Lower lobe of right lung (tissue), 2 donors: ENCODE measurements at places on chromosomes 1 and 21.

GRCh38 chr1:230516889-230517288, 90.8 kb upstream of the PGBD5 start:
- DNase-seq, result no peak

- DNase-seq, result no peak
These were observed 24.0 kb upstream of the CDK18 start for GRCh38 chr1:205480349-205480985.

DNA sequence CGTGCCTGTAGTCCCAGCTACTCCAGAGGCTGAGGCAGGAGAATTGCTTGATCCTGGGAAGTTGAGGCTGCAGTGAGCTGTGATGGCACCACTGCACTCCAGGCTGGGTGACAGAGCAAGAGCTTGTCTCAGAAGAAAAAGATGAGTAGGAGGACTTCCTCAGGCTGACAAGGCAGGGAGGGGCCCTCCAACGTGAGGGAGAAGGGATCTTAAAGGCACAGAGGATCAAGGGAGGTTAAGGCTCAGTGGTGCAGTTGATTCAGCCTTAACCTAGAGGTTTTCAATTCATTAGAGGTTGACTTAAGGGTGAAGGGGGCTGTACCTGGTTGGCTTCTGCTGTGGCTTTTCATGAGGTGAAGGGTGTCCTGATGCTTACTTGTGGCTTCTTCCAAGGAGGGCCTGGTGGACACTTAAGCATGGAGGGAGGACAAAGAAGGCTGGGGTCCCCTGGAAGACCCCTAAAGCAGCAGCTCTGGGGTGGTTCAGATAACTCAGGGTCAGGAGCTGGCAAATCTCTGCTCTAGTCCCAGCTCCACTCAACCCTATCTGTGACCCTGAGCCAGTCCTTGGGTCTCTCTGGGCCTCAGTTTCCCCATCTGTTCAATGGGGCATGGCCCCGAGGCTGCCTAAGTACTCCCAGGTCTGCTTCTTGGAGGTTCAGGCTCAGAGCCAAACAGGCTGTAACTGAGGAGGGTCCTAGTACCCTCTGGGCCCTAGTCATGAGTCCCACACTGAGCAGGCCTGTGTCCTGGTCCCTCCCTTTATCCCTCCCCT, 6.3 kb downstream of the EXTL1 start:
- DNase-seq, result no peak

- peak; percentile 33 for DNase-seq
These were observed 98.9 kb downstream of the DMRTB1 start for GRCh38 chr1:53557830-53558738.

DNA sequence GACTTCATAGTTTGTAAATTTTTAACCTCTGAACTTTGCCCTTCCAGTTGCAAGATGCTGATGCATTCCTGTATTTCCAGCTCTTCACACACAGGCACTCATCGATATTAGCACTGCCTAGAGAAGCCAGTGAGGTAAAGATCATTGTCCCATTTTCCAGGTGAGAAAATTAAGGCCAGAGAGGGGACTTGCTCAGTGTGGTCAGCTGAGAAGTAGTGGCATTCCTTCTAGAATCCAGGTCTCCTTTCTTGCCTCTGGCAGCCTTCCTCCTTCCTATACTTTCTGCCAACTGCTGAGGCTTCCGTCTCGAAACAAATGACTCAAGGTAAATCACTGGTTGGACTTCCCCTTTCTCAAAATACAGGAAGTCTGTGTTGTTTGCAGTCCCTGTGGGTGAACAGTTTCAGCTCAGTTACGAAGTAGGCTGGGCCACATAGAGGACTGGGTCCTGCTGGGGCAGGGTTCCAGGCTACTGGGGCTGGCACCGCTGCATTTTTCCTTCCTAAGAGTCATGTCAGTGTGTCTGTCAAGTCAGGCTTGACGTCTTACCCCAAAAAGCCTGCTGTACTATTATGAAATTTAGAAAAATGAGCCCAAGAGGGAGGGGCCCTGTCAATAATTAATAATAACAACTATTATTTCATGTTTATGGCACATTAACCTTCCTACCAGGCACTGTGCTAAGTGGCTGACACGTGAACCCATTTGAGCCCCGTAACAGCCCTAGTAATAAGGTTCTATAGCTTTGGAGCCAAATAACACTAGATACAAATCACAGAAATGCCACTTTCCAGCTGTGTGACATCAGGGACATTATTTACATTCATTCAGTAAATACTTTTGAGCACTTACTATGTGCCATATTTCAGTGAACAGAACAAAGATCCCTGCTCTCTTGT, 16.6 kb upstream of the RNF19B start:
- DNase-seq, result peak; percentile 78

DNA sequence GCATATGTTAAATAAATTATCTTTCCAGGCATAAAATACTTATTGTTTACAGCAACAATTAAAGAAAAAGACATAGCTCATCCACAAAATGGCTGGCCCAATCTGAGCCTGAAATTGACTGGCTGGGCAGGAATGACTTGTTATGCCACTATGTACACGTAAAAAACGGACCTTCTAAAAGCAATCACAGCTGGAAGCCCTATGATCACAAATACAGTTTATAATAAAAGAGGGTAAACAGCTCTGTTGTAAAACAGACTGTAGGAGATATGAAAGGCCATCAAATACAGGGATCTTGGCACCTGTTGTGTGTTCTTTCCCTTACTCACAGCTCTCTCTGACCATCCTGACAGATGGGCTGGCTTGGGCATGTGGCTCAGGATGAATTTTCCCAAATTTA, 70.5 kb upstream of the DMRTA2 start:
- no peak for DNase-seq

DNA sequence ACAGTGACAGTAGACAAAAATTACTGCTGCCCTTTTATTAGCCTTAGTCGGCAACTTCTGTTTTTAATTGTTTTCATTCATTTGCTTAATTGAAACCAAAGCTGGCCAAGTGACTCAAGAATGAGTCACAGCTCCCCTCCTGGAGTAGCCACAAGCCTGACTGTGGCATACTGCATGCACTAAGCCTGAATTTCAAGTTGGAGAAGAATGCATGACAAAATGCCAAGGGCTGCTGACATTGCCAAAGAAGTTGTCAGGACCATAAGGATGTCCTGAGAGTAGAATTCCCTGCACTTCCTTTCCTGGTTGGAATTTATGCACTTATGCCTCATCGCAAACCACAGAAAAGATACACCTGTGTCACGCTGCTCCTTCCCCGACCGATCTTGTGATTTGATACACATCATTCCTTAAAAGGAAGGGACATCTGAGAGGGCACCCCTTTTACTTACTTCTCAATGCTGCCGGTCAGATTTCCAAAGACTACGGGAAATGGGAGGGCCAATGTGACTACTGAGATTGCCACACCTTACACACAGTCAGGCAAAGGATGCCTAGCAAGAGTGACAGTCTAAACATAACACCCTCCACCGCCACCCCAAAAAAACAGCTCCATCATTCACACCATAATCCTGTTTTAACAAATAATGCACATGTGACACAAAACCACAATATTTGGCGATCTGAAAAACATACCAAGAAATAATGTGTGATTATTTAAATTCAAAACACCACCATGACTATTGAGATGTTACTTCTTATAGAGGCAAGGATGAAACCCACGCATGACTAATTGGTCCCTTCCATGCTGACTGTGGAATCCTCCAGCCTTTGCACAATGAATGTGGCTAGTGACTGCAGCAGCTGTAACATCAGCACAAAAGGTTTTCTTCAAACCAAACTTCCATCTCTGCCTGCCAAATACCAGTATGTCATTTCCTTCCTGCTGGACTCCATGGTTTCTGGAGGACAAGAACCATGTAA, 28.2 kb downstream of the VAV3 start:
- no peak for DNase-seq

- DNase-seq, result peak; percentile 84
These were observed 382 bp downstream of the GPBP1L1 start for GRCh38 chr1:45686015-45686287.

DNA sequence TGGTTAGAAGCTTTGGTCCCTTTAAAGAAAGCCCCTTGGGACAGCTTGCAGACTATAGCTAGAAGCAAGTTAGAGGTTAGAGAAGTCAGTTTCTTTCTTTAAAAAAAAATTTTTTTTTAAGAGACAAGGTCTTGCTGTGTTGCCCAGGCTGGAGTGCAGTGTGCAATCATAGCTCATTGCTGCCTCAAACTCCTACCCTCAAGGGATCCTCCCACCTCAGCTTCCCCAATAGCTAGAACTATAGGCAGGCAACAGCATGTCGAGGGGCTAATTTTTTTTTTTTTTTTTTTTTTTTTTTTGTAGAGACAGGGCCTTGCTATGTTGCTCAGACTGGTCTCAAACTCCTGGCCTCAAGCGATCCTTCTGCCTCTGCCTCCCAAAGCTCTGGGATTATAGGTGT, 44.2 kb upstream of the ZNF326 start:
- no peak for DNase-seq

GRCh38 chr1:14485285-14485684, 113.2 kb upstream of the KAZN start:
- DNase-seq, result no peak

DNA sequence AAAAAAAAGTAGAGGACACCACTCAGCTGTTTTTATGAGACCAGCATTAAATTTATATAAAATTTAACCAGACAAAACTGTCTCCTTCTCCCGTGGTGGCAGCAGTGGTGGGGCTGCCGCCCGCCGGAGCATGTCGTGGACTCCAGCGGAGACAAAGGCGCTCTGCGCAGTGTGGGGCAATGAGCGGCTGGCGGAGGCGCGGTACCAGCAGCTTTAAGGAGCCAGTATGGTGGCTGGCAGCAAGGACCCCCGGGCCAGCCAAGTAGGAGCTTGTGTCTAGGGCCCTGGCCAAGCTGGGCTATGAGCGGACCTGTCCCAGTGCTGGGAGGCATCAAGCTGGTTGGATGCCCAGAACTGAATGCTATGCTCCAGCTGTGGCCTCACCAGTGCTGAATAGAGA, 2102.9 kb downstream of the NCAM2 start:
- no peak for DNase-seq

GRCh38 chr1:17139637-17140036, 20.4 kb upstream of the PADI2 start:
- DNase-seq, result no peak

- no peak for DNase-seq
These were observed 314.1 kb downstream of the PLPP3 start for GRCh38 chr1:56265216-56265615.

- DNase-seq, result no peak
These were observed 29.6 kb upstream of the CADM3 start for GRCh38 chr1:159141584-159142390.

GRCh38 chr1:40736085-40736531, 44.6 kb downstream of the NFYC start:
- DNase-seq, result no peak

GRCh38 chr1:27086026-27086425, 68.9 kb downstream of the SLC9A1 start:
- DNase-seq, result no peak

DNA sequence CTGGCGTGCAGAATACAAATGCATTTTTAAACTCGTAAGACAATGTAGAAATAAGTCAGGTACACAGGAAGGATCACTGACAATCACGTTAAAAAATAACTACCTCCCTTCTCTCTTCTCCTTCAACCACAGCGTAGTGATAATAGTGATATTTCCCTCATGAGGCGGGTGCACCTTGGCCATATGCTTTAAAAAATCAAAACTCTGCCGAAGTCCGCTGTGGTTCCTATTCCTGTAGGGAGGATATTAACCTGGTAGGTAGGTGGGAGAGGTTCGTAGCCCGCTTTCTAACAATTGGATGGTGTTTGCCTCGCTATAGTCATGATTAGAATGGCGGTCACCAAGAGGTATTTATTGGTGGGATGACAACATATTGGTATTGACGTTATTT, 732 bp downstream of the GREM2 start:
- DNase-seq, result no peak

DNA sequence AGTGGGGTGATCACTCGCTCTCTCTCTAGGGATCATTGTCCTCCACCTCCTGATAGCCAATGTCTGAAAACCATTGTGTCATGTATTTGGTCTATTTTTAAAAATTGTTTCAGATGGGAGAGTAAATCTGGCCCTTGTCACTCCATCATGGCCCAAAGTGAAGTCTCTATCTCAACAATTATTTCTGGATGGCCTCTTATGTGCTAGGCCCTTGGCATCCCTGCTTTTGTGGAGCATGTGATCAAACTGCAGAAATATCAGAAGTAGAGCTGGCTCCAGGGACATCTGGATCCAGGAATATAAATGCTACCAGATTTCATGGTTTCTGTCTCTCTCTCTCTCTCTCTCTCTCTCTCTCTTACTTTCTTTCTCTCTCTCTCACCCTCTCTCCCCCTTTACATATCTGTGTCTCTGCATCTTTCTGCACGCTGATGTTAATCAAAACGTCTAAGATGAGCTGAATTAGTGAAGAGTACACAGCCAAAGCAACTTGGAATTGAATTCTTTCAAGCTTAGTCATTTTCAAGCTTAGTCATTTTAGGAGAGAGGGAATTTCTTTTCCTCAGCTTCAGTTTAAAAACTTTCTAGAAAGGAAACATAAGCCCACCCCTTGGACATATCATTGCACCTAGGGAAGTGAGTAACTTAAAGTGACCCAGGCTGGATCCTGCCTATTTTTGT, 47.4 kb upstream of the DOCK7 start:
- no peak for DNase-seq

DNA sequence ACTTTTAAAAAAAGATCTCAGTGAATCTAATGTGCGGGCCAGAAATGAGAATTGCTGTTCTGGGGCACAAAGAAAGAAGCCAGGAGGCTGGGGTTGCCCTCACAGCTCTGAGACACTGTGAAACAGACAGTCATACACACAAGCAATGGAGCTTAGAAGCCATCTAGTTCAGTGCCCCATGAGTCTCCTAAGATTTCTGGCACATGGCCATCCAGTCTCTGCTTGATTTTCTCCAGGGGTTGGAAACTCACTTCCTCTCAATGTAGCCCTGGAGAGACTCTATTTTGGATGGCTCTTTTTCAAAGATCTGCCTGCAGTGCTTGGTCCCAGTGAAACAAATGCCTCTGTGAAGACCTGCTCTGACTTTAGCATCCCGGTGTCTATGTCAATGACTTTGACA, 38.6 kb downstream of the KCNN3 start:
- no peak for DNase-seq

- DNase-seq, result no peak
These were observed 10.3 kb upstream of the CDCP2 start for GRCh38 chr1:54163051-54163450.

- no peak for DNase-seq
These were observed 48.4 kb upstream of the DNAJC6 start for GRCh38 chr1:65260851-65261473.

DNA sequence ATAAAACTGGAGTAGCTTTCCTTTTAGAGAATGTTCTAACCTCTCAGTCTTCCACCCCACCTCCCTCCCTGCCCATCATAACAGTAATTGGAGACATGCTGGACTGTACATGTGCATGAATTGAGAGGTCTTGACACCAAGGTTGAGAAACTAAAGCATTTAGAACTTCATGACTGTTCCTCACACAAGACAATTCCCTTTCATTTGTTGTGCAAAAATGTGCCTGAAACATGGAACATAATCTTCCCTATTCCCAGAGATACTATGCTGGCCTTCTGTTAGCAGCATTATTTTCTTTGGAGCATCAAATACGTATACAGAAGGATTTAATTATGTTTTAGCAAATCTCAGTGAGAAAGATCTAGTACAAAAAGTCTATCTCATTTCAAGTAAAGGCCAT, 97.5 kb upstream of the KCNE2 start:
- DNase-seq, result no peak

- DNase-seq, result no peak
These were observed 391.0 kb downstream of the OMA1 start for GRCh38 chr1:58155418-58156123.

- no peak for DNase-seq
These were observed 171.5 kb upstream of the IRF2BP2 start for GRCh38 chr1:234781241-234782065.

GRCh38 chr1:2288816-2289536, 60.9 kb downstream of the SKI start:
- no peak for DNase-seq

GRCh38 chr1:168926236-168926635, 180.3 kb upstream of the ATP1B1 start:
- DNase-seq, result no peak

- no peak for DNase-seq
These were observed 205.1 kb downstream of the PLPP3 start for GRCh38 chr1:56374026-56374974.
